8988T (cell line): ENCODE measurements at places on chromosomes 4 and X.

- DNase-seq = no peak
Observed at GRCh38 chr4:110046588-110047049, 133.9 kb downstream of the EGF start.

DNA sequence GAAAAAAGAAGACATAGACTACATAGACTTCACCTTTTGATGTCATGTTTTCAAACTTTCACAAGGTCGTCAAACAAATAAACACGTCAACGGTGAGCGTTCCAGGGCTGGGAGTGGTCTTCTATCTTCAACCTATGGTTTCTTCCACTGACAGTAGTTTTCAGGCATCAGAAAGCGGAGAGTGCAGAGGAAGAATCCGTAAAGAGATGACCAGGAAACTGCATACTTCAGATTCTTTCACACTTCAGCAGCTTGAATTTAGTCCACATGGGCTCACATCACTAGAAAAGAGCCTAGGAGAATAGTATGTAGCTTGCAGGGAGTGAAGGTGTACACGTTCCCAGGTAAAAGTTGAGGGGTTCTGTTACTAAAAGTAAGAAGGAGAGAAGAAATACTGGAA, 58.5 kb downstream of the NPY1R start:
- no peak for DNase-seq

DNA sequence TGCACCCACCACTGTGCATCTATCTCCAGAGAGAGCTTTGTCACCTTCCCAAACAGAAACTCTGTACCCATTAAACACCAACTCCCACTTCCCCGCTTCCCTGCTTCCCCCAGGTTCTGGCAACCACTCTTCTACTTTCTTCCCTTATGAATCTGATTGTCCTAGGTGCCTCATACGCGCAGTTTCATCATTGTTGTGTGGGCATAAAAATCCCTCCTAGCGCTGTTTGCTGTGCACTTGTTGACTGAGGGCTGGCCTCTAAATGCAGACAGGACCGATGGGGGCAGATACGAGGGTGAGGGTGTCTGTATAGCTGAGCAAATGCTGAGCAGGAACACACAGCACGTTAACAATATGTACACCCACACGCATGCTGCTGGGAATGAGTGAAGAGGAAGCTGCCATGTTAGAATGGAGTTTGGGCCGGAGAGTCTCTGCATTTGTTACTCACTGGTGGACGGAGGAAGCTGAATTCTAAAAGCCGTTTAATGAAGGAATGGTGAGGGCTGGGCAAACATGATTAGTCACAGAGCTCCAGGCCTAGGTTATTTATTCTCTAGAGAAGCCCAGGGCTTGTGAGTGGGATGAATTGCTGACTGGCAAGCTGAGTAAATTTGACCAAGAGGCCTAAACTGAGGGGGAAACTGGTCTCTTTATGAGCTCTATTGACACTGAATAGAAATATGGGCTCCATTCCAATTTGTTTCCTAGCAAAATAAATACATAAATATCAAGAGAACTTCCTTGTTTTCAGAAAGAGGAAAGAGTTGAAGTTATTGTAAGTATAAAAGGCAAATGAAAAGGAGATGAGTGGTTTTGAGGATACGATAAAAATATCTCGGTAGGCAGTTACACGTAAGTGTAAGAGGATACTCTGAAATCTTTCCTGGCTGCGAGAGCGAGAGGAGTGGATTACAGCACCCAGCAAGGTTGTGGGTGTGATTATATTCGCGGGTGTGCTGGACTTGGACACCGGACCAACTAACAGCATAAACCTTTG, 95.9 kb upstream of the RPS6KA3 start:
- no peak for DNase-seq

DNA sequence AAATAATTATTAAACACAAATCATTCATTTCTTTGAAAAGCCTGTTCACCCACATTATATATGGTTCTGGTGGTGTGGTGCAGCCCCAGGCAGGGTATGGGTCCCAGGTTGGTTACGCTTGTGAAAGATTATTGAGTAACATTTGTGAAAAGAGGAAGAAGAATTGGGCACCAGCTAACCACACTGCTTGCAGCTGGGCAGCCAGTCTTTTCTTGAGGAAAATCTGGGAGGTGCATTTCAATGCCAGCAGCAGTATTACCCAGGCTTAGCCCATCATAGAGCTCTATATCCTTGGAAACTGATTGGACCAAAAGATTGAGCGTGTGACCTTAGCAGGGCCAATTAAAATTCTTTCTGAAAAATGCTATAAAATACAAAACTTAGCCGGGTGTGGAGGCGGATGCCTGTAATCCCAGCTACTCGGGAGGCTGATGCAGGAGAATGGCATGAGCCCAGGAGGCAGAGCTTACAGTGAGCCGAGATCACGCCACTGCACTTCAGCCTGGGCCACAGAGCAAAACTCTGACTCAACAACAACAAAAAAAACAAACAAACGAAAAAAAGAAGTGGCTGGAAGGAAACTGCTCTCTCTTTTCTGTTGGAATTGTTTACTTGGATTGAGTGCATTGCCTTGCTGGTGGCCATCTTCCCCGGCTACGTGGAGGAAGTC, 9.7 kb upstream of the PLAC8 start:
- DNase-seq = no peak

GRCh38 chrX:116111934-116112595, 58.5 kb upstream of the AGTR2 start:
- DNase-seq = no peak
